Natural killer cell (primary cell): ENCODE measurements at places on chromosomes 13 and 19.

DNA sequence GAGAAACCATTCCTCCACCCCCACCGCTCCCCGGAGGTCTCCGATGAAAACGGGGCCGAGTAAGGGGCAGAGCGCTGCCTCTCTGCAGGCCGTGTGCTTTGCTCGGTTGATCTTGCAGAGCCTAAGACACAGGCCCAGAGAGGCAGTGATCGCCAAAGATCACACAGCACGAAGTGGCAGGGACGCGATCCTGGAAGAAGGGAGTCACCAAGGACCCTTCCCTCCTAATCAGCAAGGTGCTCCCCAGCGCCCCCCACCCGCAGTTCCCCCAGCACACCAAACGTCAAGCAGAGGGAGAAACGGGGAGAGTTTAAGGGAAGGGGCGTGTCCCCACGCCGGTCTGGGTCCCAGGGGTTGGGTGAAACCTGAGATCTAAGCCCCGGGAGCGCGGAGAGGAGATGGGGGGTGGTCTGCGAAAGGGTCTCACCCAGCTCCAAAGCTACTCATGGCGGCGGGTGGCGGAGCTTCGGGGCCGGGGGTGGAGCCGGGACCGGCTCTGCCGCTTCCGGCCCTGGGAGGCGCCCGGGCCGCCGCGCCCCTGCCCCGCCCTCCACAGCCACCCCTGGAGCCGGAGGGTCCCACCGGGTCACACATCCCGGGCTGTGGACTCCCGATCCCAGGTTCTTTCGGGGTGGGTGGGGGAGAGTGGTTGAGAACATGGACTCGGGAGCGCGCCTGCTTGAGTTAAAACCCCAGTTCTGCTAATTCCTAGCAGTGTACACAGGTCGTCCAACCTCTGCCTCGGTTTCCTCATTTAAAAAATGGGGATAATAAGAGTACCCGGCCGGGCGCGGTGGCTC lies at the start of gene EML2:
EML2 (minus strand) TSS at position 468 of the 800 bp plus-strand sequence; CDS start at position 447, 21 bp downstream.
- H3K27ac ChIP-seq: peak within 1 kb of the TSS; percentile 98
- peak within 1 kb of the TSS; percentile 73 for H3K4me3 ChIP-seq
- no peaks in the 10 kb centered on the region for H3K27me3 ChIP-seq
- H3K36me3 ChIP-seq: no peaks in the 10 kb centered on the region
- peak; percentile 50 for DNase-seq

- H3K27me3 ChIP-seq: no peaks in the 10 kb centered on the region
- DNase-seq: no peak
- no peaks in the 10 kb centered on the region for H3K36me3 ChIP-seq
- H3K27ac ChIP-seq: no peak overlapping the region
- peaks cover 9% of the 10 kb centered on the region for H3K4me1 ChIP-seq
These were observed 3.2 kb downstream of the PDS5B start for GRCh38 chr13:32589471-32589870.

- H3K27me3 ChIP-seq: no peaks in the 10 kb centered on the region
- no peak overlapping the region for H3K27ac ChIP-seq
- no peaks in the 10 kb centered on the region for H3K4me1 ChIP-seq
- H3K4me3 ChIP-seq: no peak overlapping the region
These were observed 38.3 kb upstream of the KCTD4 start for GRCh38 chr13:45238945-45239795.

- no peak overlapping the region for H3K27ac ChIP-seq
- DNase-seq: no peak
- no peak overlapping the region for H3K4me3 ChIP-seq
- no peaks in the 10 kb centered on the region for H3K36me3 ChIP-seq
- H3K4me1 ChIP-seq: no peaks in the 10 kb centered on the region
These were observed 17.5 kb downstream of the C13orf42 start for GRCh38 chr13:51093574-51093973.
